ENCODE measurements at places on chromosomes 4 and X.

- DNase-seq: no peak
These were observed 56.8 kb downstream of the SMIM20 start for GRCh38 chr4:25970691-25971432.

- no peak for DNase-seq
These were observed 11.8 kb upstream of the TIMM8A start for GRCh38 chrX:101360390-101360789.

DNA sequence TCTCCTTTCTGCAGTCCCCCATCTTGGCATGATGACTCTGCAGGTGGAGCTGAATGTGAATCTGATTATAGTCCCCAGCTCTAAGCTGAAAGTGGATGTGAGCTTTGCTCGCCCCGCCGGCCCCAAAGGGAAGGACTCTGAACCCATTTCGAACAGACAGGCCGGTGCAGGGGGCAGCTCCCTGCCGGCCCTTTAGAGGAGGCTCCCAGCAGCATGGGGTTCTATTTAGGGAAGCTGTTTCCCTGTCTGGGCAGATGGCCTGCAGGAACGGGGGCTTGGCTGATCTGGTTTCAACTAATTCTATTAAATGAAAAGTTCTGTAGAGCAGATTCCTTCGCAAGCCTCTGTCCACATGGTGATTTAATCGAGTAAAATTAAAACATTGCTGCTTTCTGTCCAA is 104.8 kb upstream of the MSX1 start:
- no peak for DNase-seq

GRCh38 chrX:119235051-119235511 is 1.0 kb upstream of the PGRMC1 start:
- DNase-seq: no peak

DNA sequence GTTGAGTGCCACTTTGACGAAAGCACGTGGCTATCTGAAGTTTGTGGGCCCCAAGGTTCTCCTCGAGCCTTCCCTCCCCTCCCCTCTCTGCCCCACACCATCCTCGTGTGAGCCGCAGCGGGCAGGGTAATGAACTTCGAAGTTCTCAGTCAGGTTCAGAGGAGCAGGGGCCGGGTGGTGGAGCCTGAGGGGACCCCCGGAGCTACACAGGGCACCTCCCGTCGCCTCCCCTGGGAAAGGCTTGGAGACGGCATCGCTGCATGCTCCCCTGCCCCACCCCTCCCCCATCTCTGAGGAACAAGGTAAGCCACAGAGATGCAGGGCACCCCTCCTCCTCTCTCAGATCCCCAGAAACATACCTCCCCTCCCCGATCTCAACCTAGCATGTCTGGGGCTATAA is 2.8 kb upstream of the NKX1-1 start:
- no peak for DNase-seq
